NCI-H1694 treated with DMSO at 0.1 percent for 48 hours (cell line): ENCODE measurements at places on chromosomes 4 and X.

DNA sequence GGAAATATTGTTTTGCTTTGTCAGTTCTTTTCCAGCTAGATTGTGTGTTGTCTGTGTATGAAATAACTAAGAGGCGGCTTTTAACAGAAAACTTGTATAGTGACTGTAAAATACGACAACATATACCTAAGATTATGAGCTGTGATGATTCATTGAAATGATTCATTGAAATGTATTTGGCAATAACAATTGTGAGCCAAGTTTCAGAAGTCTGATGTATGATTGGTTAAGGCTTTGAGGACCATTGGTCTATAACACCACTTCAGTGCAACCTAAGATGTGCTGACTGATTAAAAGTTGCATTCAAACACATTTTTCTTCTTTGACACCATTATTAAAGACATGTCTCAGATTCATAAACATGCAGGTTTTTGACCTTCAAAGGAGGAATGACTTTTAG lies 76.6 kb downstream of the PTPN13 start:
- DNase-seq, result no peak

DNA sequence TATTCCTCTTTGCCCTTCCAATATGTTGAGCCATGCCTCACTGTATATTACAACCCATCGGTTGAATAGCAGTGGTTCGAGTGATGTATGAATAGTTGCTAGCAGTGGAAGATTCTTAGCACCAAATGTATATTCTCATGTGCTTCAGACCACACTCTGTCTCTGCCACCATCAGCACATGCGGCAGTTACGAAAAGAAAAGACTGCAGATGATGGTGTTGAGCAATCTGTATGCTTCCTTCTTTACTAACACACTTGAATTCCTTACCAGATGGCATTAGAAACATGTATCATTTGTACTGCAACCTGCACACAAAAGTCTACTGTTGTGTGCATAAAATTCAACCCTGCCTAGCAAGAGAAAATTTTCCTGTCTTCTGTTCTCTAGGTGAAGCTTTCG lies 214.6 kb downstream of the ENOX2 start:
- DNase-seq, result no peak

GRCh38 chr4:13516315-13516860 lies 27.9 kb downstream of the NKX3-2 start:
- DNase-seq, result no peak

DNA sequence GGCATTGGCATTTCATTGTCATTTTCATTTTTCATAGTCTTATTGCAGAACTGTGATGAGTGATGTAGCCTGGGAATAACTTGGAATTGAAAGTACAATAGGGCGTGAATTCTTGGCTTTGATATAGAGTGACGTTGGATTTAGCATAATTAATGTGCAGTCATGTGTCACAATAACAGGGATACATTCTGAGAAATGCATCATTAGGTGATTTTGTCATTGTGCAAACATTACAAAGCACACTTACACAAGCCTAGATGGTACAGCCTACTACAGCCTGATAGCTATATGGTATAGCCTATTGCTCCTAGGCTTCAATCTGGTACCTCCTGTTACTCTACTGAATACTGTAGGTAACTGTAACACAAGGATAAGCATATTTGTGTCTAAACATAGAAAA lies 300.8 kb downstream of the DTHD1 start:
- DNase-seq, result no peak

- no peak for DNase-seq
These were observed 165.6 kb downstream of the SH3KBP1 start for GRCh38 chrX:19721726-19722370.

DNA sequence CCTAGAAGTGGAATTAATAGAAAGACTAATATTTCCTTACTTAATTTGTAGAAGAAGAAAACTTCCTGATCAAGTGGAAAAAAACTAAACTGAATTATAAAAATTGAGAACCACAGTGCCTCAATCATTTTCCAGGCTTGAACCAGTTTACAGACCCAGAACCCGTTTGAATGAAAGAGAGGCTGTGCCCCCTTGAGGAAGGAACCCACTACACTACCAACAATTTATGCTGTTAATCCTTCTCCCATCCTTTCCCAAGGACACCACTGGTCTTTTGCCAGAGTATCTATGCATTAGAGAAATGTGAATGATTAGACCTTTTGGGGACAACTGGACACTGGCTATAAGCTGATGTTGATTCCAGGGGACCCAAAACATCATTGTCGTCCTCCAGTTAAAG lies 842.6 kb downstream of the TECRL start:
- no peak for DNase-seq

DNA sequence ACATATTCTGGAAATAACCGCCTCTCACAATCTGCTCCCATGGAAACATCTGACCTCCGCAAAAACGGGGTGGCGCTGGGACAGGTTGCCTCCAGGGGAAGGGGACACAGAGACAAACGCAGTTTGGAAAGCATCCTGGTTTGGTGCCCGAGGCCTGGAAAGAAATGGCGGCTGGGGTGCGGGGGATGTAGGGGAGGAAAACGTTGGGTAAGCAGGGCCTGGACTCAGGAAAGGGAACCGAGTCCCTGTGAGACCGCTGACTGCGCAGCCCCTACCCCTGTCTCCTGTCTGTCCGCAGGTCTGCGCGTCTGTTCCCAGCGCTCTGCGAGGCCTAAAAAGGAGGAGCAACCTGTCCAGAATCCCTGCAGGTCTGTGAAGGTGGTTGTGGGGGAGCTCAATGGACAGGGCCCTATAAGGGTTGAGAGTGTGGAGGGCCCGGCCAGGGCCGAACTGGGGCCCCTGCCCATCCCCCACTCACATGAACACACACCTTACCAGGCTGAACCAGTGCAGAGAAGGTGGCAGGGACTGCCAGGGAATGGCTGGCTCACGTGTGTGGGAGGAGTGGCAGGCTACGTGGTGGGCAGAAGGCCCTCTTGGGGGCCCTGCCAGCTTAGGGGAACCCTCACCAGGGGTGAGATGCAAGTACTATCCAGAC lies 672 bp downstream of the TCEAL3 start:
- no peak for DNase-seq

GRCh38 chrX:24851289-24851688 lies 157.6 kb downstream of the POLA1 start:
- no peak for DNase-seq

GRCh38 chr4:10160281-10160856 lies 43.8 kb upstream of the WDR1 start:
- no peak for DNase-seq

- no peak for DNase-seq
These were observed 35.2 kb upstream of the LNX1 start for GRCh38 chr4:53626491-53626890.

DNA sequence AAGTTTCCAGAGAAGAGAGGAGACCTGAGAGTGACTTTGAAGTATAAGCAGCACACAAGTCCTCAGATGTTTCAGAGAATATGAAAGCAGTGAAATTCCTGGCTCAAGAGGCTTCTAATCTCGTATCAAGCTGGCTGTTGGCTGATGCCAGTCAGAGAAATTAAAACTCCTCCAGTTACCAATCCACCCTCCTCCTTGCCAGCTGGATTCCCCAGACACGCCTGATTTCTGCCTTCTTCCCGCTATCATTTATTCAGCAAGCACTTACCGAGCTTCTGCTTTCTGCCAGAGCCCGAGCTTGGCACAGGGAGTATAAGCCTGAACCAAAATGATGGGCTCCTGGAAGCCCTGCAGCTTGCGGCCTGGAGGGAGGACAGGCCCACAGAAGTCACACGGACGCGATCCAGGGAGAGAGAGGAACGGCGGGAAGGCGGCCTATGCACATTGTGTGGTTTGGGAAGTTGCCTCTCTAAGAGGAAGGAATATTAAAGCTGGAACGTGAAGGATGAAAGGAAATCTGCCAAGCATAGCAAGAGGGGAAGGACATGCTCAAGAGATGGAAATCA lies 102.4 kb upstream of the TBL1X start:
- DNase-seq, result no peak

DNA sequence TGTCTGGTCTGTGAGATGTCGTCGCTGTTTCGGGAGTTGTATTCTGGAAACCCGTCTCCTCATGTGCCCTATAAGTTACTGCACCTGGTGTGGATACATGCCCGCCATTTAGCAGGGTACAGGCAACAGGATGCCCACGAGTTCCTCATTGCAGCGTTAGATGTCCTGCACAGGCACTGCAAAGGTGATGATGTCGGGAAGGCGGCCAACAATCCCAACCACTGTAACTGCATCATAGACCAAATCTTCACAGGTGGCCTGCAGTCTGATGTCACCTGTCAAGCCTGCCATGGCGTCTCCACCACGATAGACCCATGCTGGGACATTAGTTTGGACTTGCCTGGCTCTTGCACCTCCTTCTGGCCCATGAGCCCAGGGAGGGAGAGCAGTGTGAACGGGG lies 1.4 kb downstream of the USP27X start:
- DNase-seq, result no peak

DNA sequence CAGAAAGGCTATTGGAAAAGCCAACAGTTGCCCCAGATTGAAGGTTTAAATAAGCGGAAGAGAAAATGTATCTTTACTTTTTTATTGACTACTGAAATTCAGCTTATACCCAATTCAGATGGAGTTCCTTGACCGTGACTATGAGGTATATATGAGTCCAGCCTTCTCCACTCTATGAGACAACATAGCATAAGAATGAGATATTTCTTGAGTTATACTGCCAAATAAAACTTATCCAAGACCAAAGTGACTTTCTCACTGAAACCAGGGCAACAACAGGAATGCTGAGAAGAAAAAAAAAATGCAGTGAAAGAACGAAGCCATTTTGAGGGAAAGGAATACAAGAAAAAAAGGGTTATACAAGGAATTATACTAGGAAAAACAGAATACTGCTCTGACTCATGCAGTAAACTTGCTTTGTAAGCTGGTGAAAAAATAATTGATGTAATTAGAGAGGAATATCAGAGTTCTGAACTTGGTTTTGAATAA lies 16.3 kb upstream of the PDK3 start:
- no peak for DNase-seq

GRCh38 chr4:183201331-183201730 lies 102.3 kb downstream of the WWC2 start:
- no peak for DNase-seq

DNA sequence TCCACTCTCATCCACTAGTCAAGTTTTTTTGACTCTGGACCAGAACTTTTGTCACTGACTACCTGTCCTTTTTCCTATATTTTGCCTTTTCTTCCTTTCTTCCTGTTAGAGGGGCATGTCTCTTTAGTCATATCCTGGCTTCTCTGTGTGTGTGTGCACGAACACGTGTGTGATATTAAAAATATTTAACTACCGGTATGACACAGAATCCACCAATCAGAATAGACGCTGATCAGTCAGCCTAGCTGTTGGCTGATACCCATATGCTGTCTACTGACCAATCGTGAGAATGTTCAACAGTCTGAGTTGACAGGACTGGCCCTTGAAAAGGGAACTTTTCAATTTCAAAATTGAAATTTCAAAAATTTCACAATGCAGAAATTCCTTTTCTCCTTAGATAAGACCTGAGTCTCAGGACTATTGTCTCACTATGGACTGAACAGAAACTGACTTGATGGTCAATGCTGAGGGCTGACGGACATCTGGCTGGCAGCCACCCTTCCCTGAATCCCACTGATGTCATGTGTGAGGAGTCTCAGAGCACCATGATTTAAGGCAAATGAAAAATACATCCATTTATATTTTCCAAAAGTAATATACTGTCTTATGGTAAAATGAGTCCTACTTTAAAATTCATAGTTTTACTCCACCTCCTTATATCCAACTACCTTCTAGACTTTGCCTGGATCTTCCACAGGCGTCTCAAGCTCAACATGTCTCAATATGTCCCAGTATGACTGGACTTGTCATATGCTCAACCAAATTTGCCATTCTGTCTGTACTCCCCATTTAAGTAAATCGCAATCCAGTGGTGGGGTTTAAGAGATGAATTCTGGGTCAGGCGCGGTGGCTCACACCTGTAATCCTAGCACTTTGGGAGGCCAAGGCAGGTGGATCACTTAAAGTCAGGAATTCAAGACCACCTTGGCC lies 78.0 kb downstream of the CHRNA9 start:
- DNase-seq, result no peak

DNA sequence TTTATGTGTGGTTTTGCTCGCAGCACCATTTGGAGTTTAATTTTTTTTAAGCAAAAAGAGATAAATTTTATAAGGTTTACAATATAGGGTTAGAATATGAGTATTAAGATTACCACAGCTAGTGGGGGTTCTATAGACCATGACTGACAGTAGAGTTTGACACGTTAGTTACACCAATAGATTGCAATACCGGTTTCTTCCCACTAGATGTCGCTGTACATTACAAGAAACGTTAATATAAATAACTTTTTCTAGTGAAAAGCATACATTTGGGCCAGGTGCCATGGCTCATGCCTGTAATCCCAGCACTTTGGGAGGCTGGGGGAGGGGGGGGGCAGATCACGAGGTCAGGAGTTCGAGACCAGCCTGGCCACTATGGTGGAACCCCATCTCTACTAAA lies 433.6 kb downstream of the MAGEB5 start:
- peak; percentile 15 for DNase-seq

GRCh38 chr4:48225368-48226141 lies 44.1 kb downstream of the TEC start:
- DNase-seq, result no peak

DNA sequence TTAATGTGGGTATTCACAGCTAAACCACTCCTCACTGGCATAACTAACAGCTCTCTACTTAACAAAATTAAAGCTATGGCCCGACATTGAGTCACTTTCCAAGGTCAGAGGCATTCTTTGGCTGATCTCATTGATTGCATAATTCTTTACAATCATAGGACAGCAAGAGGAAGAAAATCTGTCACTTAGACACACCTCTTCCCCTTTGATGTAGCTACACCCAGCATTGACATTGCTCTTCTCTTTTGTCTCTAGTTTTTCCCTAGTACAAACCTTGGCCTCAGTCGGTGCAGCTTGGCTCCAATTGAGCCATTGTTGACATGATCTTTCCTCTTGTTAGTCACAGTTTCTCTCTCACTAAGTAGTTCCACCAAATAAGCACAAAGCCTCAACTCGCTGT lies 313.3 kb upstream of the ACTRT1 start:
- no peak for DNase-seq

DNA sequence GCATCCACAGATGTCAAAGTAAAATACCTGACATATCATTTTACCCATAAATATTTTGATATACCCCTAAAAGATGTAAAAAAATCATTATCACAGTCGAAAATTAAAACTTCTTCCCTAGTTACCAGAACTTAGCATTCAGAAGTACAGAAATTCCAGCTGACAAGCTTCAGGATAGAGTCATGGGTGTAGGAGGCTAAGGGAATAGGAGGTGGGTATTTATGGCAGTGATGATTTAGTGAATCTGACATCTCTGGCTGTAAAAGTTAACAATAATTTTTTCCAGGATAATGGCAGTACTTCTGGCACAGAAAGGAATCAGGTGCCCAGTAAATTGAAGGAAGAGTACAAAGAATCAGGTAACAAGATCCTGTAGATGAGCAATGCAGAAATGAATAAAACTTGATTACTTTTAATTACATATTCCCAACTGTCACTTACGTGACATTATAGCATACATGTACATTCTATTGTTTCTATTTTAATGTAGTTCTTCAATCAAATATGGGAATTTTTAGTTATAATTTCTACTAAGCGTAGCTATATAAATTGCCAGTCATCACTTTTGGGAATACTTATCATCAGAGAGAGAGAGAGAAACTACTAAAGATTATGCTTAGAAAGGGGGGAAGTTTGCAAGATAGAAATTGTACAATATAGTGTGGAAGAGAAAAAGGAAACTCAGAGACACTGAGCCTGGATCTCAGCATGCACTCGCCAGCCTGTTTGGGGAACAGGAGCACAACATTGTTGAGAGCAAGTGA lies 143.4 kb downstream of the TMEM144 start:
- DNase-seq, result no peak

GRCh38 chr4:98482847-98483806 lies 175.3 kb downstream of the TSPAN5 start:
- DNase-seq, result no peak
